ENCODE measurements at places on chromosomes 2 and 18. TPM values are rescaled to one million over a fixed set of nuclear protein-coding genes. Genes with fewer than 3 reads are reported as not detected.
A peak's percentile ranks its signal among the peaks of the same experiment; 100 is the strongest.

The PSMA8 gene
- not detected for total RNA-seq

The SPRED2 gene
- 1.7 TPM for total RNA-seq

The TUBA4B gene
- total RNA-seq, result not detected

The EVX2 gene
- total RNA-seq, result not detected

The VSNL1 gene
- total RNA-seq, result not detected

The DSG2 gene
- total RNA-seq, result 5.8 TPM

The TMEM169 gene
- total RNA-seq, result 0.40 TPM

The FEV gene
- total RNA-seq, result not detected

The IL1RL1 gene
- 0.40 TPM for total RNA-seq

The SLC39A6 gene
- 12.0 TPM for total RNA-seq

The PIGN gene
- total RNA-seq, result 29.6 TPM

The CRYBA2 gene
- total RNA-seq, result not detected

DNA sequence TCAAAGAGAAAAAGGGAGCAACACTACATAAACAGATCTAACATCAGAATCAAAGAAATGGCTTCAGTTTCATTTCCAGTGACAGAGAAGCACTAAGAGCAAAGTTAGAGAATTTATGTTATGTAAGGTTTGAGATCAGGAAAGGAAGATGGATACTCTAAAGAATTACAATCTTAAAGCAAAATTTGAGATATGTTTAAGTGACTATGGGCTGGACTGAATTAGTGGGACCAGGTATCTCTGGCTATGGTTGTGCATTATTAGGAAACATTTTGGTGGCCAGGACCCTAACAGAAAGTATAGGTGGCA is 208.2 kb downstream of the CCDC178 start:
- no peak for DNase-seq

DNA sequence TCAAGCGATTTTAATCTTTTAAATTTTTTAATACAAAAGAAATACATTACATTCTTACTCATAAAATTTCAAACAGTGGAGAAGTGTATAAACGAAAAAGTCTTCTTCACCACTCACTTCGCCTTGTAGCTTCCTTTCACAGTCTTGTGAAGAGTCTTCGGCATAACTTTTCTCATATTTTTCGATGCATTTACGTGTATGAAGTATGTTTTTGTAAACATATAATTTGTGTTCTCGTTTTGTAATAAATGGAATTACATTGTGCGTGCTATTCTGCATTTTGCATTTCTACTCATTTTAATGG is 1.1 kb downstream of the SP140L start:
- DNase-seq, result no peak

- DNase-seq, result peak; percentile 72
These were observed 245.8 kb downstream of the ZEB2 start for GRCh38 chr2:144274131-144274530.

GRCh38 chr2:95298486-95299111 is 1.5 kb downstream of the KCNIP3 start:
- no peak for DNase-seq

DNA sequence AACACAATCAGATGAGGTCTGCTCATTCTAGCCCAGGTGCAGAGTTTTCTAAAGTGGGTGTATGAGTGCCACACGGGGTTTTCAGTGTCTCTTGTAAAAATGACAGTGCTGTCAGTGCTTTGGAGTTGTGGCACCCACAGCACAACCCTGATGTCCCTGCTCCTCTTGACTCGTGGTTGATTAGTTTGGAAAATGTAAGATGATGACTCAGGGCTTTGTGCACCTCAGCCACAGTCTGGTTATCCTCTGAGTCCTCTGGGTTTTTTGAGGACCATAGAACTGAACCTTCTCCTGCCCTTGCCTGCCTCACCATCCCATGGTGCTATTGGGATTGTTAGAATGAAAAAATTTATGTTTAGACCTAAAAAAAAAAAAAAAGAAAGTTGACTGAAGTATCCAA is 105.6 kb downstream of the MYO1B start:
- DNase-seq, result no peak

DNA sequence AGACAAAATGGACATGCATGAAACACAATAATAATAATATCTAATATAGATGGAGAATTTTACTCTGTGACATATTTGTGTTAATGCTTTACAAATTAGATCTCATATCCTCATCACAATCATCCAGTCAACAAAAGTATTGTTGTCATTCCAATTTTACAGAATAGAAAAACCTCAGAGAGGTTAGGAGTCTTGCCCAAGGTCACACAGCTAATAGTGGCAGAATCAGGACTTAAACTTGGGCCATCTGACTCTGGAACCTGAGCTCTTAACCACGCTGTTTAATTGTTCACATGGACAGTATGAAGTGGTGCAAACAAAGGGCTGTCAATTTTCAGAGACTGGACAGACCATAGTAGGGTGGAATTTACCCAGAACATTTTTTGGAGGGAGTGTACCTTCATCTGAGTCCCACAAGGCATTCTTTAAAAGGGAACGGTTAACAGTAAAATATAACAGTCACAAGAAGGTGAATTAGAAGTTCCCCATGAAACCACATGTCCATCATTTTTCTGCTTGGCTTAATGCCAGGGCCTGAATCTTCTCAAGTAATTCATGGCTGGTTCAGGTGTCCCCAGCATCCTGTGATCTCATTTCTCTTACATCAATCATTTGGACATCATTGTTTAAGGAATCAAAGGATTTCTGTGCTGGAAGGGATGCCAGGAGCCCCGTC is 35.4 kb upstream of the CCDC93 start:
- DNase-seq, result no peak

DNA sequence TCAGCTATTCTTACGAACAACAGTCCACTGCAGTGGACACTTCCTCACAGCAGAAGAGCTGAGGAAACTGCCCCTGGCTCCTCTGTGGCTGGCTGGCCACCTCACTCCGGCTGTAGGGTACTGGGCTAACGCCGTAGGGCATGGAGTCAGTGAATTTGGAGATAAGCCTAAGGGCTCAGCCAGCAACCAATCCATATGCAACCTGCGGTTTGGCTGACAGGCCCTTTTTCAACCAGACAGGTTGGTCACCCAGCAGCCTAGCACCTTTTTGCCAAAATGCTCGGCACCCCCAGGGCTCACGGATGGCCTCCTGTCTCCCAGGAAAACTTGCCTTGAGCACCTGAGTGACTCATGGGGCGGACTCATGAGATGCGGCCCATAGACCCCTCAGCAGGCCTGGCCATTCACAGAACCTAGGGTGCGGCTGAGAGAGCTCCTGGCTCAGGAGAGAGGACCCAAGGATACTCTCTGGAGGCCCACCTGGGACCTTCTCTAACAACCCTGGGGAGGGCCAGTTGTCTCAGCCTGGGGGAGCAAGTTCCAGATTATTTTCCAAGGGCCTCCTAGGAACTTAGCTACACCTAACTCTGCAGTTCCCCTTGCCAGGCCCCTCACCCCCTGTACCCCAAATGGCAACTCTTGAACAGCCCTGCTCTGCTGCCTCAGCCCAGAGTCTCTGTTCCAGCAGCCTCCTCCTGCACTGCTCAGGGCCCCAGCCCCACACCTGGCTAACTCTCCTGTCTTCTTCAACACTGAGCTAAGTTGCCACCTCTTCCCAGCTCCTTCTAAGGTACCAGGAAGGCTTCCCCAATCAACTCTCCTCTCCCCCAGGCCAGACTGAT is 252.1 kb downstream of the CYP26B1 start:
- no peak for DNase-seq

- peak; percentile 54 for DNase-seq
These were observed 3.8 kb upstream of the OSR1 start for GRCh38 chr2:19362094-19362754.

- DNase-seq, result no peak
These were observed 8.8 kb downstream of the UNC50 start for GRCh38 chr2:98617149-98617548.

- no peak for DNase-seq
These were observed 247.5 kb downstream of the KCNJ3 start for GRCh38 chr2:154945984-154946383.

- no peak for DNase-seq
These were observed 209.8 kb downstream of the NEDD4L start for GRCh38 chr18:58253871-58254270.

All from lung microvascular endothelial cell (primary cell).